Amygdala (tissue), 56 donors: ENCODE measurements at places on chromosomes 4 and X.

GRCh38 chrX:17792826-17793225 lies 55.5 kb downstream of the SCML1 start:
- DNase-seq, result no peak

- no peak for DNase-seq
Observed at GRCh38 chr4:190014771-190015537, 12.1 kb downstream of the FRG2 start.

GRCh38 chr4:186104114-186104889 lies at the start of gene FAM149A:
Gene FAM149A, plus strand, starts transcription at chr4:186104704.
- no peak for DNase-seq

- DNase-seq, result no peak
Observed at GRCh38 chr4:149344436-149344835, 471.2 kb downstream of the IQCM start.

DNA sequence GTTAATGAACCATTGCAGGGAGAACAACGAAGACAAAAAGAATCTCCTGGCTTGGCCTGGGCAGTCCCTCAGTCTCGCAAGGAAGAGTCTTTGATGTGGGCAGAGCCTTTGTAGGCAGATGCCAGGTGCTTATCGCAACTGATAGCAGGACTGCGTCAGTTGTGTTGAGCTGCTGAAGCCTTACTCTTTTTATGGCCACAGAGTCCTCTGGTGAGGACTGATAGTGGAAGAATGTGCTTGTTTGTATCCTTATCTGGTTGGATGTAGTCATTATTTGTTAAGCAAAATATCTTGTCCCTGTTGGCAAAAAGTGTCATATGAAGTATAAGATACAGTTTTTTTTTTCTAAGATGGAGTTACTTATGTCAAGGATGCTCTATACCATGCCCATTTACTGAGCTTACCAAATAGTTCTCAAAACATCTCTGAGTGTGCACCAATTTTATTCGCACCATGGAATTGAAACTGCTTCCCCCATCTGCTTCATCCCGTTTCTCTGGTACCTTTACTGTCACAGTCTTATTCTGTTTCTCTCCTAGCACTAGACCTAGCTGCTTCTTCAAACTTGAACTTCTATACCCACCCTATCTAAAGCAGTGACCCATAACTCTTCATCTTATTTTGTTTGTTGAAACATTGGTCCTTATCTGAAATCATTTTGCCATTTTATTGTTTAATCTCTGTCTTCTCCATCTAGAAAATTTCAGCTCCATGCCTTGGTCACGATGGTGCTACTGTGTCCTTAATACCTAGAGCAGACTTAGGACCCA lies 47.0 kb upstream of the SPRY1 start:
- no peak for DNase-seq

- no peak for DNase-seq
Observed at GRCh38 chr4:141120036-141120593, 13.2 kb downstream of the RNF150 start.

- DNase-seq, result no peak
Observed at GRCh38 chr4:2893772-2894171, 50.1 kb downstream of the ADD1 start.

DNA sequence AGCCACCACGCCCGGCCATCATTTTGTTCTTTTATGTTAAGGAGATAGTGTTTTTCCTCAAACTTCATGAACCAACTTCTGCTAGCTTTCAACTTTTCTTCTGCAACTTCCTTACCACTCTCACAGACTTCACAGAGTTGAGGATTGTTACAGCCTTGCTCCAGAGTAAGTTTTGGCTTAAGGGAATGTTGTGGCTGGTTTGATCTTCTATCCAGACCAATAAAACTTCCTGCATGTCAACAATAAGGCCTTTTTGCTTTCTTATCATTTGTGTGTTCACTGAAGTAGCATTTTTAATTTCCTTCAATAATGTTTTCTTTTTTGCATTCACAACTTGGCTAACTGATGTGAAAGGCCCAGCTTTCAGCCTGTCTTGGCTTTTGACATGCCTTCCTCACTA lies 12.7 kb upstream of the TET2 start:
- no peak for DNase-seq

- peak; percentile 52 for DNase-seq
Observed at GRCh38 chr4:8228319-8229250, 29.5 kb downstream of the SH3TC1 start.

GRCh38 chr4:167079762-167080161 lies 154.5 kb downstream of the SPOCK3 start:
- no peak for DNase-seq

GRCh38 chr4:40586729-40587128 lies 42.9 kb downstream of the RBM47 start:
- DNase-seq, result no peak

- no peak for DNase-seq
Observed at GRCh38 chrX:30144971-30145731, 70.2 kb upstream of the MAGEB2 start.

- no peak for DNase-seq
Observed at GRCh38 chrX:123223859-123224258, 39.8 kb downstream of the GRIA3 start.

DNA sequence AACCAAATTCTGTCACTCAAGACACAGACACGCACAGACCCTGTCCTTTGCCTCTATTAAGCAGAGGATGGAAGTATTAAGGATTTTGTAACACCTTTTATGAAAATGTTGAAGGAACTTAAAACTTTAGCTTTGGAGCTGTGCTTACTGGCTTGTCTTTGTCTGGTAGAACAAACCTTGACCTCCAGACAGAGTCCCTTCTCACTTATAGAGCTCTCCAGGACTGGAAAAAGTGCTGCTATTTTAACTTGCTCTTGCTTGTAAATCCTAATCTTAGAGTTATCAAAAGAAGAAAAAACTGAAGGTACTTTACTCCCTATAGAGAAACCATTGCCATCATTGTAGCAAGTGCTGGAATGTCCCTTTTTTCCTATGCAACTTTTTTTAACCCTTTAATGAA lies 215.7 kb downstream of the GC start:
- no peak for DNase-seq

DNA sequence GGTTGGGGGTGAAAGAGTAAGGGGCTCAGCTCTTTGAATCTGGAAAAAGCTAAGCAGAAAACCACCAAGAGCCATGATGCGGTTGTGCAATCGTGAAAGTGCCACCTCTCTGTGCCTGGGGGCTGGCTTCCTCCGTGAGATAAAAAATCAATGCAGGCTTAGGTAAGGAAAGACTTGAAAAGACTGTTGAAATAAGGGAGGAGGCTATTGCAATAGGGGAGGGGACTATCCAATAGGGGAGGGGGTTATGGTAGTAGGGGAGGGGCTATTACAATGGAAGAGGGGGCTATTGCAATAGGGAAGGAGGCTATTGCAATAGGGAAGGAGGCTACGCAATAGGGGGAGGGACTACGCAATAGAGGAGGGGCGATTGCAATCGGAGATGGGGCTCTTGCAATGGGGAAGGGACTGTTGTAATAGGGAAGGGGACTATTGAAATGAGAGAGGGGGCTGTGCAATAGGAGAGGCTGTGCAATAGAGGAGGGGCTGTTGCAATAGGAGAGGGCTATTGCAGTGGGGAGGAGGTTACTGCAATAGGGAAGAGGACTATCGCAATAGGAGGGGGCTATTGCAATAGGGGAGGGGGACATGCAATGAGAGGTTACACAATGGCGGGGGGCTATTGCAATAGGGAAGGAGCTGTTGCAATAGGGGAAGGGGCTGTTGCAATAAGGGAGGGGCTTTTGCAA lies 162.3 kb upstream of the PSAPL1 start:
- DNase-seq, result no peak

GRCh38 chrX:69991685-69992084 lies 58.1 kb downstream of the AWAT2 start:
- no peak for DNase-seq

DNA sequence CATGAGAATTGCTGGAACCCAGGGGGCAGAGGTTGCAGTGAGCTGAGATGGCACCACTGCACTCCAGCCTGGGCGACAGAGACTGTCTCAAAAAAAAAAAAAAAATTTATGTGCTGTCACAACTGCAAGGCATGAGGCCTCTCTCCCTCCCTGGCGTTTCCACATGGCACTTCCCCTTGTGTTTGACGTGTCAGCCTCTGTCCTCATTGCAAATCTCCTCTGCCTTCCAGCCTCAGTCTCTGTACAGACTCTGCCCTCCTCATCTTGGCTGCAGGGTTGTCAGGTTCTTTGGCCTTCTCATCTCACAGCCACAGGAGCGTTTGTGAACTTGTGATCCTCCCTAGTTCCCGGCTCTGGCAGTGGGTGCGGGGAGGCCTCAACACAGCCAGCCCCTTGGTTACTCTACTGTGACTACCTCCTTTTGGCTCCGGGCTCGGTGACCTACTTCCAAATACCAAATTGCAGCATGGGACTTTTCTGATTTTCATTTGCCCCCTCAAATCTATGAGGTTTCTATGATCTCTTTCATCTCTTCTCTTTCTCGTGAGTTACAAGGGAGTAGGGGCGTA lies 250.0 kb downstream of the CBR4 start:
- no peak for DNase-seq

GRCh38 chr4:139735381-139736273 lies 70.0 kb downstream of the MGST2 start:
- DNase-seq, result no peak

DNA sequence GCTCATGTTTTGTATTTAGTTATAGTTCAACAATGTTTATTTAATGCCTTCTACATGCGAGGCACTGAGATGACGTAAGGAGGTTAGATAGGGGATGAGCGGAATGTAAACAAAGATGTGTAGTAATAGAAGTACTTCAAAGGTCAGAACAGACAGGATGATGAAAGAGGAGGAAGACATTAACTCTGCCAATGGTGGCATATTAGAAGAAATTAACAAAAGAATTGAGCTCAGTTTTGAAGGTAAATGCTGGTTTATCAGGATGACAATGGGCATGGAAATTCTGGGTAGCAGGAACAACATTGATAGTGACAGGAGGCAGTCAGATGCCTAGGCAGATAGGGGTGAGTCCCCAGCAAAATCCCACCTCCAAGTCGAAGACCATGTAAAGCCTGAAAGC lies 62.3 kb upstream of the PGRMC2 start:
- no peak for DNase-seq

GRCh38 chr4:108301545-108302251 lies 133.0 kb upstream of the LEF1 start:
- no peak for DNase-seq

DNA sequence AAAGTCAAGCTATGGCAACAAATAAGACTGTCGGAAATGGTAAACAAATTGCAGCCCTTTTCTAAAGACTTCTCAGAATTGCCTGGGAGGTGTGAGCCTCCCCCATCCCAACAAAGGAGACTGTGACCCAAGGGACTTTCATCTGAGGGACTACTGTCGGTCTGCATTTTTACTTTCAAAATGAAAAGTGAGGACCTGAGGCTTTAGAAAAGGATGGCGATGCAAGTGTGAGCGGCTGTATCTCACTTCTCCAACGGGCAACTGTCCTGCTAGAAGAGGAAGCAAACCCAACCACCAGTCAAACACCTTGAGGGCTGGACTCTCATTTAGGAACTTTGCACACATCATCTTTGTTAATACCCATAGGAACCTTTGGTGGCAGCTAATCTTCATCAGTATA lies 62.6 kb upstream of the CLNK start:
- DNase-seq, result no peak

- DNase-seq, result no peak
Observed at GRCh38 chr4:114037988-114038387, 58.5 kb upstream of the ARSJ start.

DNA sequence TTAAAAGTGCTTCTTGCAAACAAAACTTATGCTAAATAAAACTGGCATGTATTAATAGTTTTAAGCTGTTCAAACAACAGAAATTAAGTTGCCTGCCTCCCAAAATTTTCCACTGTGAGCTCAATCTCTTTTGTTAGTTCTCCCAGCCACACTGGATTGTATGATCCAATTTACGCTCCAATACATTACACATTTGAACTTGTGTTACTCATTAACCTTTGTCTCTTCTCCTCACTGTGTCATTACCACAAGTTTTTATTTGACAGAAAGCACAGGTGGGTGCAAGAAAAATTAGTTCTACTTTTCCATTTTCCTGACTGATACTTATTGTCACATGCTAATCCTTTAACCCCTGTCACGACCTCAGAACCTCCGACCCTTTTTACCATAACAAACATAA lies 55.5 kb downstream of the SHISA3 start:
- no peak for DNase-seq
